ENCODE measurements at places on chromosomes 16 and 17. TPM values are rescaled to one million over a fixed set of nuclear protein-coding genes. Genes with fewer than 3 reads are reported as not detected.

The ITGB4 gene
- total RNA-seq = 1.3 TPM

The HSPB9 gene
- total RNA-seq = not detected

The OTOA gene
- total RNA-seq = not detected

The ANKRD40CL gene
- total RNA-seq = not detected

The KRT32 gene
- total RNA-seq = not detected

The MCRIP2 gene
- 14.6 TPM for total RNA-seq

DNA sequence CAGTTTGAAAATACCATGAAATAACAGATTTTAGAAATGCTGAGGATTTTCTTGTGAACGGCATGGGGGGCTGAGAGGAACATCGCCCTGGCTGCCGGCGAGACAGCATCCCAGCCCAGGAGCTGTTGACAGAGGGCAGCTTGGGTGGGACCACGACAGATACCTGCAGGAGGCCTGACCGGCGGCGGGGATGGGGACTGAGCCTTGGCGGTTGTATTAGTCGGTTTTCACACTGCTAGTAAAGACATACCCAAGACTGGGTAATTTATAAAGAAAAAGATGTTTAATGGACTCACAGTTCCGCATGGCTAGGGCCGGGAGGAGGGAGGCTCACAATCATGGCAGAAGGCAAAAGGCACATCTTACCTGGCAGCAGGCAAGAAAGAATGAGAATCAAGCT lies 82.3 kb upstream of the DNAH17 start:
- no peak overlapping the region for H3K4me3 ChIP-seq
- no peak for DNase-seq
- peaks cover 2% of the 10 kb centered on the region for H3K4me1 ChIP-seq
- no peaks in the 10 kb centered on the region for H3K36me3 ChIP-seq
- H3K27ac ChIP-seq = no peak overlapping the region

DNA sequence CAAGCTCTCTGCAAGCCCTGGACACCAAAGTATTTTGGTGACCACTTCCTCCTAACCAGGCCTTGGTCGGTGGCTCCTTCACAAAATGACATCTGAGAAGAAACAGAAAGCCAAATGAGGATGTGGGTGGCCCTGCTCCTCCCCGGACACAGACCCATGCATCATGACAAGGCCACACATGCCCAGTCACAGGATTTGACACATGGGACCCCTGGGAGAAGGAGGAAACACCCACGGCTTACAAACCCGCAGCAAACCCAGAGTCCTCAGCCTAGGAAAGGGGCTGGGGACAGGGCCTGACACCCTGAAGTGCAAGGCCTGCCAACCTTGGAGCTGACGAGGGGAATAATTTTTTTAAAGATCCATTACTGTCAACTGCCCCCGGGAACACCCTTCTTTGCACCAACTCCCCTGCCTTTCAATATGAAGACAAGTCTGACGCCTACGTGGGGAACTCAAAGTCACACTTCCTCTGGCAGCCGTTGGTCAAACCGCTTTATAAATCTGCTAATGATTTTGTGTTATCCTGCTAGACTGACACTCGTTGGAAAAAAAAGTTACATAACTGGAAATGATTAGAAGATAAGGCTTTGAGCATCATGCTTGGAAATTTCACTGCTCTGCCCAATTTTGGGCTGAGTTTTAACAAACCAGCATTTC lies 41.3 kb downstream of the GAS7 start:
- H3K4me3 ChIP-seq = no peak overlapping the region
- no peaks in the 10 kb centered on the region for H3K36me3 ChIP-seq
- H3K27ac ChIP-seq = peak overlapping the region; percentile 30
- H3K27me3 ChIP-seq = no peaks in the 10 kb centered on the region
- H3K4me1 ChIP-seq = no peaks in the 10 kb centered on the region

DNA sequence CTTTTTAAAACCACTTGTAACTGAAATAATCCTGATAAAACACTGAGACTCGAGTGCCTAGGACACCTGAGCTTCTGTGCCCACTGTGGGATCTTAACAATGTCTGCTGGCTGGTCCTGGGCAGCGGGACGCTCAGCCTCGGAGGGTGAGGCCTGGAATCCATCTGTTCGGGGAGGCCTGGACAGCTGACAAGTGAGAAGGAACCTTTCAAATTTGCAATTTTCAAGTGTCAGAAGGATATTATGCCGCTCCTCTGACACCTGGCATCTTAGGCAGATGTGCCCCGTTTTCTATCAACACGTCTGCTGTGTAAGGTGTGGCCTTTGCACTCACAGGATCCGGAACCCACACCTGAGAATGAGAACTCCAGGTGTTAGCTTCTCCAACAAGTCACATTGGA lies 33.1 kb upstream of the C16orf78 start:
- H3K27ac ChIP-seq = no peak overlapping the region
- DNase-seq = no peak
- H3K4me3 ChIP-seq = no peak overlapping the region
- no peaks in the 10 kb centered on the region for H3K27me3 ChIP-seq
- no peaks in the 10 kb centered on the region for H3K36me3 ChIP-seq

DNA sequence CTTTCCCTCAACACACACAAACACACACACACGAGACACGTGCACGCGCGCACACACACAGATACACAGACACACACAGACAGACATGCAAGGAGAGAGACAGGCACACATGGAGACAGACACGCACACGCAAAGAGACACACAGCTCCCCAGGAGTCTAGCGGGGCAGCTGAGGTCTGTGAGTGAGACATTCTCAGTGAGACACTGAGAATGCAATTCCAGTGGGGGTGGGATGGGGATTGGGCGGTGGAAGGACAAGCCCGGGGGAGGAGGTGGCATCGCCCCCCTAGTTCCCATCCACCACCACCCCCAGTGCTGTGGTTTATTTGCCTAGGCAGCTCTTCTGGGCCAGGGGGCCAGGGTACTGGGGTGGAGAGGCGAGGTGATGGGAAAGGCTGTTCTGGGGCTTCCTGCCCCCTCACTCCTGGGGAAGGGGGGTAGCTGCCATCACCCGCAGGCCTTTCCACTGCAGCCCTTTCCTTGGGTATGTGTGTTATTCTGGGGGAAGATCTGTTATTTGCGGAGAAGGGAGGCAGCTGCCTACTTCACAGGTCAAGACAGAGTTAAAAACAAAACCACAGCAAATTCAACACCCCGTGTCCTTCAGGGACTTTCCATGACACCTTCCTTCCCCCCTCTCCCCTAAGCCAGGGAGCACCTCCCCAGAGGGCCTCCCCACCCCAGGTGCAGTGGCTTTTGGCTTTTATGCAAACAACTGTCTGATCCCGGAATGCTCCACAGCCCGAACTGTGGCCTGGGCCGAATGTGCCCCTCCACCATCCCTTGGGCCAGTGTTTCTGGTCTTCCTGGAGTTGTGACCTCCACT lies 18.0 kb downstream of the GRB7 start:
- H3K36me3 ChIP-seq = peaks cover 3% of the 10 kb centered on the region
- H3K27me3 ChIP-seq = no peaks in the 10 kb centered on the region
- peak overlapping the region; percentile 95 for H3K27ac ChIP-seq
- peaks cover 62% of the 10 kb centered on the region for H3K4me1 ChIP-seq
- peak overlapping the region; percentile 71 for H3K4me3 ChIP-seq
- DNase-seq = peak; percentile 56

GRCh38 chr16:84071121-84071520 lies 28.5 kb upstream of the SLC38A8 start:
- peaks cover 81% of the 10 kb centered on the region for H3K36me3 ChIP-seq
- H3K4me1 ChIP-seq = no peaks in the 10 kb centered on the region
- no peaks in the 10 kb centered on the region for H3K27me3 ChIP-seq
- DNase-seq = no peak
- no peak overlapping the region for H3K27ac ChIP-seq
- H3K4me3 ChIP-seq = no peak overlapping the region

DNA sequence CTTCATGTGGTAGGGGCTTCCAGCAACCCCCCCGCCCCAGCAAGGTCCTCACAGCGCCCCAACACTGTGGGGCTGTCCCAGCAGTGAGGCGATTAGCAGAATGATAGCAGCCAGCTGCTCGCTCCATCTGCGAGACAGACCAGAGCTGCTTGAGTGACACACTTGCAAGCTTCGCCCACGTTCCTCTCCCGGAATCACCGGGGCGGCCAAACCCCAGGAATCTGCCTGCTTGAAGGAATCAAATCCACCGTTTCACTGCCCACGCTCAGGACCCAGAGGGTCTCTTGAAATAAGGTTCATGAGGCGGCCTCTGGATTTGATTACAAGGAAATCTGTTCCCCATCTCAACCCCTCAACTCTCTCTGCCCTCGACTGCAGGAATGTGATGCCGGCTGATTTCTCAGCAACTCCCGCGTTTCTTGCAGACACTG lies 356.0 kb downstream of the C16orf95 start:
- peaks cover 3% of the 10 kb centered on the region for H3K27me3 ChIP-seq
- H3K27ac ChIP-seq = no peak overlapping the region
- no peak for DNase-seq

DNA sequence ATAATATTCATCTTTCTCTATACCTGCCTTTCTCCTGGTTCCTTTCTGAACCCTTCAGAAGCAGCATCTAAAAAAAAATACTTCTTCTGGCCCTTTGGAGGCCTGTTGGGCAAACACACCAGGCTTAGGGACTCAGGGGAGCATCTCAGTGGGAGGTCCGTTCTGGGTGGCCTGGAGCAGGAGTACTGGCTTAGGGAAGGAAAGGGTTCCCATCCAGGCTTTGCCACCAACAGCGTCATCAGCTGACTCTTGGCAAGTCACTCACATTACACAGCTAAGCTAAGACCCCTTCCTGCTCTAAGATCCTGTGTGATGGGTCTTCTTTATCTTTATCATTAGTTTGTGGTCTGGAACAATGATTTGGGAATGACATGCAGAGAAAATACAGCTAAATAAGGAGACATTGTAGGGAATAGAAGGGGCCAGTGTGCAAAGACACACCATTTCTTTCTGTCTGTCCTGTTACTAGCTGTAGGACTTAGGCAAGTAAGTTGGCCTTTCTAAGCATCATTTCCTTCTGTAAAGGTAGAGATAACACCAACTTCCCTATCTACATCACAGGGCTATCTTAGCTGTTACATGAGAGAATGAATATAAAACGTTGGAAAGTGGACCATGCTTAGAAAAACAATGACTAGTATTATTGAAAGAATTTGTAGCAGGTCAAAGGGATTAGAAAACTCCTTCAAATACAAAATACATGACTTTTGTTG lies 9.9 kb downstream of the PCTP start:
- peaks cover 2% of the 10 kb centered on the region for H3K36me3 ChIP-seq
- H3K27me3 ChIP-seq = no peaks in the 10 kb centered on the region
- no peak for DNase-seq
- no peak overlapping the region for H3K27ac ChIP-seq
- no peak overlapping the region for H3K4me3 ChIP-seq

DNA sequence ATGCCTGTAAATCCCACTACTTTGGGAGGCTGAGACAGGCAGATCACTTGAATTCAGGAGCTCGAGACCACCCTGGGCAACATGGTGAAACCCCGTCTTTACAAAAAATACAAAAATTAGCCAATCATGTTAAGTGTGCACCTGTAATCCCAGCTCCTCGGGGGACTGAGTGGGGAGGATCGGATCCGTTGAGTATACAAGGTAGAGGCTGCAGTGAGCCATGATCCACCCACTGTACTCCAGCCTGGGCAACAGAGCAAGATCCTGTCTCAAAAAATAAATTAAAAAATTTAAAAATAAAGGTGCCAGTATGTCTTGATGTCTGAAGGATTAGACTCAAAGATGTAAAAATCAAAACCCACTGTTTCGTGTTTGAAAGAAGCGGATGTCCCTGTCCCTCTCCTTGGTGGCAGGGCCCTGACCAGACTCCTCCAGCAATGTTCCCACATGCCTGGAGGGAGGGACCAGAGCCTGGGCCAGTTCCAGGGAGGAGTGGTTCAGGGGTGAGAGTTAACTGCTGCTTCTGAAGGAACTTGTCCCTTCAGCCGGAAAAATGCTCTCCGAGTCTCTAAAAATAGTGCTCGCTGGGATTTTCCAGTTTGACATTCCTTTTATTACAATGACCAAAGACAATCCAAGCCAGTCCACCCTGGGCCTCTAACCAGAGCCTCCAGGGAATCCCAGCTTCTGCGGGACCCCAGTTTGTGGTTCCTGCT lies 9.4 kb upstream of the CMTM4 start:
- H3K27me3 ChIP-seq = no peaks in the 10 kb centered on the region
- H3K27ac ChIP-seq = no peak overlapping the region
- no peaks in the 10 kb centered on the region for H3K4me1 ChIP-seq
- H3K4me3 ChIP-seq = no peak overlapping the region
- no peak for DNase-seq

- no peak overlapping the region for H3K4me3 ChIP-seq
- no peak overlapping the region for H3K27ac ChIP-seq
- H3K36me3 ChIP-seq = no peaks in the 10 kb centered on the region
- no peak for DNase-seq
- H3K4me1 ChIP-seq = peaks cover 8% of the 10 kb centered on the region
- peaks cover 13% of the 10 kb centered on the region for H3K27me3 ChIP-seq
These were observed 146.4 kb upstream of the CIBAR2 start for GRCh38 chr16:85258629-85259028.

DNA sequence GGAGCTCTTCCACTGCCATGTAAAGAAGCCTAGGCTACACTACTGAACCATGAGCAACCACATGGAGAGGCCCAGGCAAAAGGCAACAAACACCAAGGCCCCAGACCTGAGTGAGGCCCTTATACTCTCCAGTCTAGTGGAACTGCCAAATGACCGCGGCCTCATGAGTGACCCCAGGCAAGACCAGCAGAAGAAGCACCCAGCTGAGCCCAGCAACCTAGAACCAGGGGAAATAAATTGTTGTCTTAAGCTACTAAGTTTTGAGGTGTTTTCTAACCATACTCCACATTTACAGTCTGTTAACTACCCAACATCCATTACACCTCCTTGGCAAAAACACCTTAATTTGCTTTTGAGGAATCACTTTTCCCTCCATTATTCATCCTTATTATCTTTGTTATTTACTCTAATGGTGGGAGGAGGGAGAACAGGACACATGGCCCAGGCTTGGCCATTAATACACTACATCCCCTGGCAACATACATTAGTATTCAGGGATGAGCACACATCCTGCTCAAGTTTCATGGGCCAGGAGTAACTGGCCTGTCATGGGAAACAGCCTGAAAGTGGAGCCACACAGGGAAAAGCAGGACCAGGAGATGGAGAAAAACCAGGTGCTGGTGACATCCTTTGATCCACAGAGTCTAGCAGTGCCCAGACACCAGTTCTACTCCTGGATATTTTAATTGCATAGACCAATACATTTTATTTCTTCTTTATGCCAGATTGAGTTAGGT lies 26.2 kb downstream of the SLC39A11 start:
- peaks cover 3% of the 10 kb centered on the region for H3K36me3 ChIP-seq
- H3K27me3 ChIP-seq = no peaks in the 10 kb centered on the region
- no peak overlapping the region for H3K4me3 ChIP-seq
- H3K4me1 ChIP-seq = no peaks in the 10 kb centered on the region
- H3K27ac ChIP-seq = no peak overlapping the region
- no peak for DNase-seq

Data from CD4-positive, alpha-beta T cell (primary cell).